Left ventricle myocardium superior (tissue), 1 donor: ENCODE measurements at places on chromosomes 4 and X.

GRCh38 chr4:117770269-117771102 lies 263.8 kb upstream of the NDST3 start:
- no peak for DNase-seq

DNA sequence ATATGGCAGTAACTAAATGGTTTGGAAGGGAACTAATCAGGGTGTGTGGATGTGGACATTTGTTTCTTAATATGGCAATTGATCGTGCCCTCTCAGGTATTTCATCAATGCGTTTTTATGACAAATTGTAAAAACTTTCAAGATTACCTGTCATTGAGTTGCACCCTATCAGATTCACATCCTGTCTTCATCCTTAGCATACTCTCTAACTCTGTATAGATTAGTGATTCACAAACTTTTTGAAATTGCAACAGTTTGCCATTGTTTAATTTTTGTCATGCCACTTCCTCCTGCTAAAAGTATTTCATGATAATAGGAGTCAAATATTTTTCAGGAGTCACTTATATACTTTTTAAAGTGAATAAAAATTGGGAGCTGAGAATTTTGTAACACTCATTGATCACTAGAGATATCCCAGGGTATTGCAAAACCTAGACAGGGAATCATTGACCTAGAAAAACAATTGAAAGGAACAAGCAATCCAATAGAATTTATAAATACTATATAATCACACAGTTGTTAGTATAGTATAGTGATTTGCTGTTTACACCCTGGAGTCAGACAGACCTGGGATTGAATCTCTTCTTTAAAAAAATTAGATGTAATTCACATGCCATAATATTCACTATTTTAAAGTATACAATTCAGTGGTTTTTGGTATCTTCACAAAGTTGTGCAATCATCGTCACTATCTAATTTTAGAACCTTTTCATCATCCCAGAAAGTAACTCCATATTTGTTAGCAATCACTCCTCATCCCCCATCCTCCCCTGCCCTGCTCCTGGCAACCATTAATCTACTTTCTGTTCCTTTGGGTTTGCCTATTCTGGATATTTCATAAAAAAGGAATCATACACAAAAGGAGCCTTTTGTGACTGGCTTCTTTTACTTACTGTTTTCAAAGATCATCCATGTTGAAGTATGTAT lies 8.9 kb downstream of the MID2 start:
- no peak for DNase-seq

DNA sequence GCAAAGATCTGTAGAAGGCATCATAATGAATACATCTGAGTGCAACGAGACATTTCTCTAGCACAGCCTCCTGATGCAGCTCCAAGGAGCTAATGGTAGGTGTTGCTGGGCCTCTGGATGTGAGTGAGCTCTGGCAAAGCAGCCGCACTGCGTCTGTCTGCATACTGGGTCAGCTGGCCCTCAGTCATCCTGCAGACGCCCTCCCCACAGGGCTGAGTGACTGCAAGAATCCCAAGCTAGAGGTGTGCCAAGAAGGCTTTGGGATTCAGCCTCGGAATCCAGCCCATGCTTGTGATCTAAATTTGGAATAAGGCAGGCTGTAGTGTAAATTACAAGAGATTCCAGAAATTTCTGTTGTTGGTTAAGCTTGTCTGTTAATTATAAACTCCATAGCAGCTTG lies 18.5 kb downstream of the HERC3 start:
- peak; percentile 79 for DNase-seq

- no peak for DNase-seq
These were observed 2.3 kb upstream of the UBA1 start for GRCh38 chrX:47191331-47191730.

DNA sequence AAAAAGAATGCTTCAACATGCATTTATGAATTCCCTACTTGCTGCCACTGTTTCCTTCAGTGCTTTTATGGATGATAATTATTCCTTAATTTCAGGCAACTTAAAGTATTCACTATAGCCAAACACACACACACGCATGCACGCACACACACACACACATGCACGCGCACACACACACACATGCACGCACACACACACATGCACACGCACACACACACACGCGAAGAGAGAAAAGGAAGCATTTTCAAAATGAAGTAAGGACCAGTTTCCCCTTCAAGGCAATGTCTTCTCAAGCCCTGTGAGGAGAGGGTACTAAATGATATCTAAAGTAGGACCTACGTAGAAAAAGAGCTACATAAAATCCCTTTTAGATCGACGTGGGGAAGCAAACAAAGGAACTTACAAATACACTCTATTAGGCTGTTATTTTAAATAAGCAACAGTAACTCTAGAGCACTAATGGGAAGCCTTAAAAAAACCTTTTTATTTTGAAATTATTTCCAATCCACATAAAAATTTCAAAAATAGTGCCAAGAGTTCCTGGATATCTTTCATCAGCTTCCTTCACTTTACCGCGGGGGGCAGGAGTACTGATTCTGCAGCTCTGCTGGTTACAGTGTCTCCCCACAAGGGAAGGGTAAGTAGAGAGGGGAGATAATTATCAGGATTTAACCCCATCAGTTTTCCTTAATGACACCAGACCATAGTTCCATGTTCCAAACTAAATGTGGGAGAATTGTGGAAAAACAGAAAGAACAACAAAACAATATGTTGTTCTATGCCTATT lies 13.7 kb downstream of the IRF2 start:
- no peak for DNase-seq

- no peak for DNase-seq
These were observed 94.0 kb upstream of the DDIT4L start for GRCh38 chr4:100284129-100284880.

GRCh38 chrX:6041630-6042029 lies 187.0 kb downstream of the NLGN4X start:
- DNase-seq: no peak

- DNase-seq: no peak
These were observed 31.2 kb downstream of the ATG4A start for GRCh38 chrX:108122748-108123147.

DNA sequence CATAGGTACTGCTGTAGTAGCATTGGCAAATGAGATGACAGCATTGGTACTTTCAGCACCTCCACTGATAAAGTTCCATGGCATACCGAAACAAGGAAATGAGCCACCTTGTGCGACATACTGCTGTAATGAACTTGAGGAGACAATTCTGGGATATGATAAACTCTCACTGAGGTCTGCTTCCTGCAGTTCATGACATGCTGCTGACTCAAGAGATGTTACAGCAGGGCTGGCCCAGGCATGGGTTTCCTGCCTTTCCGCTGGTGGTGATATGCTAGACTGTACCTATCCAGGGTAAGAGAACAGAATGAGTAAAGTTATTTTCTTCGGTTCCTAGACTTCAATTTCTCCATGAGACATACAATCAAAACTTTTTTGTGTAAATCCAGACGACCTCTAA lies 17.1 kb downstream of the BEND2 start:
- DNase-seq: no peak

GRCh38 chr4:74544655-74545361 lies 99.9 kb downstream of the AREG start:
- DNase-seq: no peak

- no peak for DNase-seq
These were observed 39.2 kb downstream of the COPS4 start for GRCh38 chr4:83074086-83074704.

GRCh38 chrX:79330022-79330421 lies 37.1 kb downstream of the ITM2A start:
- DNase-seq: no peak

DNA sequence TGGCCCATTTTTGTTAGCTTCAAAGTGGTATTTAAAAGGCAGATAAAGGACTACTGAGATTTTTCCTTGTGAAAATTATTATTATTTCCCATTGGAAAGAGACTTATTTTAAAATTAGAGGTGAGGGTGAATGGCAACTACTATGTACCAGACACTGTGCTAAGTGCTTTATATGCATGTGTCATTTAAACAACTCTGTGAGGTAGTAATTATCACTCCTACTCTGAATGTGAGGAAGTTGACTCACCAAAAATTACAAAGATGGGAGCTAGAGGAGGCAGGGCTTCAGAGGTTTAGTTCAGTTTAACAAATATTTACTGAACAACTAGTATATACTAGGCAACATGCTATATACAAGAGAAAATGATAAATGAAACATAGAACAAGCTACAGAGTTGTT lies 78.2 kb downstream of the MSL3 start:
- no peak for DNase-seq

GRCh38 chr4:73315091-73315490 lies 56.5 kb upstream of the ANKRD17 start:
- no peak for DNase-seq

DNA sequence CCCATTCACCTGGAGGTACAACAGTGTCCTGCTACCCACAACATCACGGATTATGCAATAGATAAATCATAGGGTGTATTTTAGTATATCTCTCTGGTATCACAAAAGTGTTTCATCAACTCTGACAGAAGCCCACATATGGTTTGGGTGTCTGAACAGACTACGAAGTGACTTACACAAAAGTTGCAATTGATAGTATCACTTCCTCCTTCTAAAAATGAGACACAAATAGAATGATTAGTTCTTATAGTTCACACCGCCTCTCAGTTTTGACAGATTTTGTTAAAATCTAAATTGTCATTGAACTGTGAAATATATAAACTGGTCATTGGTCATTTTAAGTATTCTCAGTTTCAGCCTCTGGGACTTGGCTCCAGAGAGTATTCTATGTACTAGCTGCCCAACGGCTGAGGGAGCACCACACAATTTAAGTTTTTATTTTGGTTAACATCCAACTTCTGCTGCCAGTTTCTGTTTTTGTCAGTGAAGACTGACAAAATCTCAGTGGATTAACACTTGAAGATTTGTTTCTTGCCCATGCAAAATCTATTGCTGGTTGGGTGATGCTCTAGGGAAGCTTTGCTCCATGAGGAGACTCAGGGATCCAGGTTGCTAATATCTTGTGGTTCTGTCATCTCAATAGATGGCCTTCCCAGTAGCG lies 113.8 kb upstream of the PUDP start:
- no peak for DNase-seq

DNA sequence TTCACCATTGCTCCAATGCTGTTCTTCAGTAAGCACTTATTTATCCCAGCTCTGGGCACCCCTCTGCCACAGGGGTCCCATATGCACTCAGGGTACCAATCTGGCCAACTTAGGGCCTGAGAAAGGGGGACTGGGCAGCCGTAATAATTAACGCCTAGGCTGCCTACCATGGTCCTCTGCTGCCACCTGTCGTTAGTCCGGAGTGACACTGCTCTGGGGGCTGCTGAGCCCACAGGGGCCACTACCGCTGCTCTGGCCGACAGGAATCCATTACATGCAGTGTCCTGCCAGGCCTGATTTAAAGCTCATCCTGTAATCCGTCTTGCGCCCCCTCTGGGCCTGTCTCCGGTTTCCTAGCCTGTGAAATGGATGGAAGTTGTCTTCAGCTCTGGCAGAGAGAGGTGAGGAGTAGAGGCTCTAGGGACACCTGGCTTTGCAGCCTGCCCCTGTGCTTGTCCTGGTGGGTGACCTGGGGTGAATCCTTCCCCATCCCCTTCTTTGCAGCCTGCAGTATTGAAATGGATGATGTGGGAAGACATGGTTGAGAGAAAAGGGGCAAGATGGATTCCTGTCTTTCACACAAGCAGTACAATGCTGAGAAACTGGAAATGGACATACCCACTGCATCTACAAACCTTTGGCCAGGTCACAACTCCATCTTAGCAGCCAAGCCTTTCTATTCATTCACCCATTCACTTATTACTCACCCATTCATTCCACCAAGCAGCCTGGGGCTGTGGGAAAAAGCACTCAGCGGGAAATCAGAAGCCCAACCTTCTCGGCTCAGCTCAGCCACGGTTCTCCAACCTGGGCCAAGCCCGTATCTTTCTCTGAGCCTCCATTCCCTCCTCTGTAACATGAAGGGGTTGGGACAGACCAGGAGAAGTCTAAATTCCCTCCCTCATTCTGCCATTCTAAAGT lies 116.3 kb upstream of the NALF2 start:
- DNase-seq: peak; percentile 54

DNA sequence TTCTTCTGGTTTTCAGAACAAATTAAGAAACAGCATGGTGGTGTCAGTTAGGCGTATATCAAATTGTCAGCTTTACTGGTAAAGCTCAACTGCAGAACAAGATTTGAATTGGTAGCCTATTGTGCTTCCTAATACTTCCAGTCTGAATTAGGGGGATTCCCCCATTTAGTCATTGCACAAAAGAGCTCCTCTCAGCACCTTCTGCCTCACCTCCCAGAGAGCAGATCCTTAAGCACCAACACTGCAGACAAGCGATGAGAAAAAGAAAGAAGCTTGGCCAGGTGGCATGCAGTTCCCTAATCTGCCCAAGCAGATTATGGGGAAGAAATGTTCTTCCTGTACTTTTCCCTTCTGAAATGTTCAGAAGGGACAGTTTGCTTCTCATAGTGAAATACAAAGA lies 9.2 kb downstream of the MAP9 start:
- no peak for DNase-seq

DNA sequence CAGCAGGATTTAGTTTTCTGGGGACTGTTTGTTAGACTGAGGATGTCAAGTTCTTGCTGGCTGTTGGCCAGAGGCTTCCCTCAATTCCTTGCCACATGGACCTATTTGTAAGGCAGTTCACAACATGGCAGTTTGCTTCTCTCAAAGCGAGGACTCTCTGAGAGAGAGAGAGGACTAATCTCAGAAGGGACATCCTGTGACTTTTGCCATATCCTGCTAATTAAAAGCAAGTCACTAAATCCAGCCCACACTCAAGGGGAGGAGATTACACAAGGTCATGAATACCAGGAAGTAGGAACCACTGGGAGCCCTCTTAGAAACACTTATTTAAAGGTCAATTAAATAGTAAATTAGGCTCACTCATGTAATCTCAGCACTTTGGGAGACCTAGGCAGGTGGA lies 38.2 kb downstream of the PPP1R2C start:
- DNase-seq: no peak

DNA sequence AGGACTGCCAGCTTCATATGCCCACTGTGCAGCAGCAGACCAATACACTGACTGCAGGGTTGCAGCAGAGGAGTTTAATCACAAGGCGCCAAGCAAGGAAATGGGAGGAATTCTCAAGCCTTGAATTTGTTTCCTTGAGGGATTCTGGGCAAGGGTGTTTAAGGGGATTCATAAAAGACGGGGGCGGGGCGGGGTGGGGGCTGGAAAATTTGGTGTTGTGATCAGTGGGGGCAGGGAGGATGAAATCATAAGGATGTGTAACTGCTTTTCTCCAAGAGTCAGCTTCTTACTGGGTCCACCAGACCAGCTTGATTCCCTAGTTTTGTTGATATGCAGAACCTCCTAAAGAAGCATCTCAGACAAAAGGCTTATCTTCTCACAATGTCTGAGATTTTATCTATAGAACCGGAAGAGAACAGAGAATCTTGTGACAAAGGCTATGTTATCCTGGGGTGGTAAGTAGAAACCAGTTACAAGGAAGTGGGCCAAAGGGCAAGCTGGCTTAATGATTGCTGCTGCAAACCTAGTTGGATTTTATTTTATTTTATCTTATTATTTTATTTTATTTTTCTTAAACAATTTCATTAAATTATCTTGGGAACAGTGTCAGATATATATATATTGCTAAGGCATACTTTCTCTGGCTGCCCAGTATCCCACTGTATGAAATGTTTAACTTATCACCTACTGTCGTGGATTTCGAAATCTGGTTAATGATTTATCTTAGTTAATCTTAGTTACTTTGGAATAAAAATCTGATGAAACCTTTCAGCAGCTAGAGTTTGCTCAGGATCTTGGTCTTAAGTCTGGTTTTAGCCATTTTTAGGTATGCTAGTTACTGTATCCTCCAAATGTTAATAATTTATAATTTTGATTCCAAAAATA lies 276.4 kb downstream of the RPA4 start:
- no peak for DNase-seq
